ENCODE measurements at places on chromosomes 5 and 9.
A peak's percentile ranks its signal among the peaks of the same experiment; 100 is the strongest.

DNA sequence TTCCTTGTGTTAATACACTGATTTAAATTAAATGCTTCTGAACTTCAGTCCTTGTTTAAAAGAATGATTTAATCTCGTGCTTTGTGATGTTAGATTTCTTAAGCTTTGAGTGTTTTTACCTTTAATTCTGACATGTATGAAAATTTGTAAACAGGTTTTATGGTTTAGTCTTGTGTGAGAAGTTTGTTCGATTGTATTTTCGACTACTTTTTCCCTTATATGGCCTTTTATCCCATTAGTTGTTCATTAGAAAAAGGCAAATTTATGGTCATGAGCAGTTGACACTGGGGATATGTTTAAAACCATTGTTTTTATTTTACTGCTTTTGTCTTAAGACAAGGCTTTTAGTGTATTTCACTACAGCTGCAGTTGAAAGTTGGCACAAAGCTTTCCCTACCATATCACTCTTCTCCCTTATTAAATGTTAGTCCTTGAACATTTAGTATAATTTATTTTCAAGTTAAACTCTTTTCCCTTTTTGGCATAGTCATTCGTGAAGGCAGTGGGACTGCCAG is 3.3 kb downstream of the UBE2R2 start:
- DNase-seq: no peak

DNA sequence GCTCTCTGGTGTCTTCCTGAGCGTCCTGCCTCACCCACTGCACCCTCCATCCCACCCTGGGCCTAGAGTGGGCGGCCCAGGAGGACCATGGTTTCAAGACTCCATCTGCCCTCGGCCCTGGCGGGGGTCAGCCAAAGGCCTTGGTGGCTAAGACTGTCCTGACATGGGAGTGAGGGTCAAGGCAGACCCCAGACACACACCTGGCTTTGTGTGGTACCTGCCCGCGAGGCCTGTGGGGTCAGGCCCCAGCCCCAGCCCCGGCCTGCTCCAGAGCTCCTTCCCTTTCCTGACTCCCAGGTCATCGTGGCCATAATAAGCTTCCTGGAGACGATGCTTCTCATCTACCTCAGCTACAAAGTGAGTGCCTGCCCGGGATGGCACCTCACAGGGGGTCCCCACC is 54.6 kb downstream of the KCNT1 start:
- no peak for DNase-seq

DNA sequence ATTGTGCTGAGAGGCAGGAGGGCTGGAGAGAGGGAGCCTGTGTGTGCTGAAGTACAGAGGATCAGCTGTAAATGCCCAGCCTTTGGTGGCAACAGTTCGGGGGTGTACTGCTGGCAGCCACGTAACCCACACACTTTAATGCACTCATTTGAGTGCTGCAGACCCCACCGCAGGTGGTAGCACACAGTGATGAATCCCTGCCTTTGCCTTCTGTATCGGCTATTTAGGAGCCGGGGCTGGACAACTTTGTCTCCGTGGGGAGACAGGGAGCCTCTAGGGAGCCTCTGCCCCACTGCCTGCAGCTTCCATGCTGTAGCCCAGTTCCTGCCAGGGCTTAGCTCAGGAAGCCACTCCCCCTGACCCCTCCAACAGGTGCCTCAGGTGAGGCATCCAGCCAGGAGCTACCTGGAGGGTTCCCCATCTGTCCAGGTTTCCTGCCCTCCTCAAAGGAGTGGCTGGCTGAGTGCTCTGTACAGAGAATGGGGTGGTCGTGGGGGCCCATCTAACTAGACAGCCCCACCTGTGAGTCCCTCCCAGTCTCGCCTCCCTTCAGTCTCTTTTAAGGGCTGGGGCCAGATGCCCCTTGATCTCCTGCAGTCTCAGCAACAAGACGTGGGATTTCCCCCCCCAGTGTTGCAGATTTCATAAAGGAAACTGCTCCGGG is 44.5 kb downstream of the SECISBP2 start:
- no peak for DNase-seq

GRCh38 chr9:99953861-99954507 is 47.5 kb downstream of the STX17 start:
- DNase-seq: no peak

GRCh38 chr9:21434202-21435014 is 5.8 kb upstream of the IFNA1 start:
- DNase-seq: peak; percentile 35

GRCh38 chr9:35568196-35568595 is 36.9 kb upstream of the TESK1 start:
- no peak for DNase-seq

DNA sequence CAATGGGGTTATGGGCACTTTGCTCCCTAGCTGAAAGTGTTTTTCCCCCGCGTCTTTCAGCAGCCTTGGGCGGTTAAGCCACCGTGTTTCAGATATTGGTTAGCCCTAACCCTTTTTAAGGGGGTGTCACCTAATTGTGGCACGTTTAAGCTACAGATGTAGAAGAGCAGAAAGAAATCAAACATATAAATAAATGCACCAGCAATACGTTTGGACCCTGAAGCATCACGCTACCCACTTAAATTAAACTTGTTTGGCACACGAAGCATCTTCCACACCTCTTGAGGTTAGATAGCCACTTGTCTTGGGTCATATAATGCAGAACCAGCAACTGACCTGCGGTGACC is 768 bp downstream of the YTHDC2 start:
- no peak for DNase-seq

DNA sequence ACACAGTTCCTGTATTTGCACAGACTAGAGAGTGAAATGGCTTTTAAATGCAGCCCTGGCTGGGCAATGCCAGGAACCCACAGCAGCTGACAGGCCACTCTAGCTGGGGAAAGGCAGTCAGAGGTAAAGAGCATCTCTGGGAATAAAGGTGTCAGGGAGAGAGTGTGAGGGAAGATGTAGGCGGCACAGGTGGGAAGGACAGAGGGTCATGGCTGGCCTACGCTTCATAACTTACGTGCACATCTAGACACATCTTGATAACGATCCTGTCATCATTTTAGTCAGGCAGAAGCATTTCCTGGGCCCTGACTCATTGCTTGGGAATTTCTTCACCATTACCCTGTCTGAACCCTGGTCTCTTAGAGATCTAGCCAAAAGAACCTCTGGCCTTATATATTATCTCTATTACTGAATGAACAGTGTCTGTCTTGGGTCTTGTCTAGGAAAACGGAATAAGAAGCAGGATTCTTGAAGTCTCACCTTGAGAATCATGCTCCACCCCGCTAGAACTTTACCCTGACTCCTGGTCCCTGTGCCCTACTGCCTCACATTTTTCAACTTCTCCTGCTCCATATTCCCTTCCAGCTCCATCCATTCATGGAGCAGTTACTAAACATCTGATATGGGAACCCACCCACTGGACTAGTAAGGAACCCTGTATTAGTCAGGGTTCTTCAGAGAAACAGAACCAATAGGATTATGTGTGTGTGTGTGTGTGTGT is 106.4 kb upstream of the ELL2 start:
- no peak for DNase-seq

DNA sequence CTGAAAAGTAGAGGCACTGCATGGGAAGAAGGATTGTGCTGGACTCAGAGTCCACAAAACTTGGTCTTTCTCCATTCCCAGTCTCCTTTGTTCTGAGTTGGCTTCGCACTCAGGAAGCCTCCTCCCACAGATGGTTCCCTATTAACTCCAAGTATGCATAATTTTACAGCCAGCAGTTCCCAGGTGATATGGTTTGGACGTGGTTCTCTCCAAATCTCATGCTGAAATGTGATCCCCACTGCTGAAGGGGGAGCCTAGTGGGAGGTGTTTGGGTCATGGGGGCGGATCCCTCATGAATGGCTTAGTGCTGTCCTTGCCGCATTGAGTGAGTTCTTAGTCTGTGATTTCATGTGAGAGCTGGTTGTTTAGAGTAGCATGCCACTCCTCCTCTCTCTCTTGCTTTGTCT is 86.6 kb downstream of the FEM1C start:
- no peak for DNase-seq

Measured in naive B cell (primary cell).